ENCODE measurements at places on chromosomes 7 and 10. TPM values are rescaled to one million over a fixed set of nuclear protein-coding genes. Genes with fewer than 3 reads are reported as not detected.

GRCh38 chr10:125129076-125129458, 31.3 kb downstream of the CTBP2 start:
- DNase-seq, result no peak

Gene OR6V1
- total RNA-seq, result not detected

- no peak for DNase-seq
Observed at GRCh38 chr7:84389242-84389641, 194.7 kb upstream of the SEMA3A start.

Gene CHRM2
- total RNA-seq, result not detected

DNA sequence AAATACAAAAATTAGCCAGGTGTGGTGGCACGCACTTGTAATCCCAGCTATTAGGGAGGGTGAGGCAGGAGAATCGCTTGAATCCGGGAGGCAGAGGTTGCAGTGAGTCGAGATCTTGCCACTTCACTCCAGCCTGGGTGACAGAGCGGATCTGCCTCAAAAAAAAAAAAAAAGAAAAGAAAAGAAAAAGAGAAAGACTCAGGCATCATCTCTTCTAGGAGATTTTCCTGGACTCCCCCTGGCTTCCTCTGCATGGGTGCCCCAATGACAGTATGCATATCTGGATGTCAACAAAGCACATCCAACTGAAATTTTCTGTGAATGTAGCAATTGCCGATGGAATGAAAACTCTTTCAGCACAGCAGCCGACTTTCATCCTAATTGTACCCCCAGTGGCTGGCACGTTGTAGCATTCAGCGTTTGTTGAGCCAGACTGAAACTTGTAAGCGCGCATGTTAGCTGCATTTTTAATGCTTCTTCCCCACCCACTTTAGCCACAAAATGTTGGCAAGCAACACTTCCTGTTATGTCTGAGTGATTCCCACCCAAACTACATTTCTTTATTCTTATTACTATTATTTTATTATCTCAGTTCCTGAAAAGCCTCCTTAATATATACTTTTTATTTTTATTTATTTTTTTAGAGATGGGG, 70.2 kb downstream of the PRTFDC1 start:
- DNase-seq, result no peak

Gene COL28A1
- total RNA-seq, result not detected

- DNase-seq, result no peak
Observed at GRCh38 chr10:117163954-117164548, 26.0 kb upstream of the VAX1 start.

Data from endothelial cell (in vitro differentiated cells).